ENCODE measurements at places on chromosomes 7 and 10.
A peak's percentile ranks its signal among the peaks of the same experiment; 100 is the strongest.

DNA sequence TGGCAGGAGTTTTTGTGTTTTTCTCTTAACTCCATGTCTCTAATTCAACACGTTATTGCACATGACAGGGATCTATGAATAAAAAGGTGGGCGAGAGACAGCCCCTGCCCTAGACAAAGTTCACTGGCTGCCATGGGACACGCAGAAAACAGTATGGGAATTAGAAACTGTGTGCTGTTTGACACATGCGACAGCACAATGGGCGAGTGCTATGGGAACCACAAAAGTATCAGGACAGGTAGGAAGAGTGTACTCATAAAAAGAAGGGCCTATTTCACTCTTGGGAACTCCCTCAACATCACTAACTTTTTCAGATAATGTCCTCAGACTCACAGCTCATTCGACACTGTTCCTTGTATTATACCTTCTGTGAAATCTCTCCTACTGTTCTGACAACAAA is 45.7 kb downstream of the MINDY3 start:
- DNase-seq = no peak

DNA sequence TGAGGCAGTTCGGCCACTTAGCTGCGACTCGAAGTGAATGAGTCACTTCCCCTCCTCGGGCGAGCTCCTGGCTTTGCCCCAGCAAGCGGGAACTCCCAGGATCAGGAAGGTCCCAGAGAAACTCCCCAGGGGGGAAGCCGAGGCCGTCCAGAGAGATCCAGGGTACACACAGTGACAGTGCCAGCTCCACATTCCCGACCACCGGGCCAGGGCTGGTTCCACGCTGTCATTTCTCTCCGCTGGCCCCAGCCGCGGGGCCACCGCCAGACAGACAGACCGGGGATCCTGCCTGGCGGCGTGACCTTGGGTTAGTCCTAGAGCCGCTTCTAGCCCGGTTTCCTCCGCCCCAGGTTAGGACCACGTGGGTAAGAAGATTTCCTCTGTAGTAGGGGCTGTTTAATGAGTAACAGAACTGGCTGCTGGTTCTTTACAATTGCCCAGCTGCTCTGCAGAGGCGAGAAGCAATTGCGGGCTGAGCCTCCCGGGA is 463 bp upstream of the UPP1 start:
- DNase-seq = no peak

GRCh38 chr10:24415455-24416125 is 206.7 kb downstream of the KIAA1217 start:
- no peak for DNase-seq

DNA sequence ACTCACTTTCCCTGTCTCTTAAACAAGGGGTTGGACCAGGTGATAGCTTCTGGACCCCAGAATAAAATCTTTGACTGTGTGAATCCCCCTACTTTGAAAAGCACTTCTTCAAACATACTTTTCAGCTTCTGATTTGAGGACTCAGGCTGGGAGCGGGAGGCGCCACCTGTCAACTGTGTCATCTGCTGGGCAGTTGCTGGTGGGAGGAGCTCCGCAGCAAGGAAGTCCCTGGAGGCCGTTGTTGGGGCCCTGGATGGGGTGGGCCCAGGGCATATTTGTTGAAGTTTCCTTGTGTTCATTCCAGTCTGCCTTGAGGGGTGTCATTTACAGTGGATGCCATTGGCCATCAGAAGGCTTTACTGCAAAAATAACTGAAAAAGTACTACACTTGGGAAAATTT is 197.7 kb downstream of the CCDC3 start:
- DNase-seq = no peak

DNA sequence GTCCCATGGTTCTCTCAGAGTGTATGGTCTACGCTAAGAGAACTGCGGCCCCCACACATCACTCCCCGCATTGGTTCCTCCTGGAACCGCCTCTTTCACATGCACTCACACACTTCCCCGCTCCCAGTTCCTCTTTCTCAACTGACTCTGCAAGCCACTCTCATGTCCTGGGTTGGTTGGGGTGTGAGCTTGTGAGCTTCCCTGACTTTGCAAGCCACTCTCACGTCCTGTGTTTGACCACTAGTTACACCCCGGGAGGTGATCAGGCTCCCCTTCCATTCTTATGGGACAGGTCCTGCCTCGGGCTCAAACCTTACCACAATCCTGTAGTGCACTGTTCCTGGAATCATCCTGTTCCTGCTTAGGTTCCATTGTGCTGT is 105.0 kb downstream of the TRIM24 start:
- no peak for DNase-seq

DNA sequence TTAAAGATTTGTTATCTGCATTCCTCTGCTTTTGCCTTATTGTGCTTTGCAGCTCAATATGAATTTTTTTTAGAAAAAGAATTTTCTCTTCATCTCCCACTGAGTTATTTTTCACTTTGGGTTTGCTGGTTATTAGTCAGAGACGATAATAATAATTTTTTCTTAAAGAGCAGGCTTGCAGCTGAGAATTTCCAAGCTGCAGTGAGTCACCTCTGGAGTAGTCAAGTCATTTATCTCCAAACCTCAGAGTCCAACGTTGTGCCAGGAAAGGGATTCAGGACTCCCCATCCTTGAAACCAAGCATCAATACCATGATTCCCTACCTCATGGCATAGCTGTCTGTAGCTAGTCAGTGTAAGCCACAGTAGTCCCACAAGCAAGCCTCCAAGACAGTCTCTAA is 15.2 kb upstream of the EGR2 start:
- no peak for DNase-seq

- no peak for DNase-seq
Measured at GRCh38 chr10:126646110-126646509, 24.4 kb downstream of the C10orf90 start.

- DNase-seq = no peak
Measured at GRCh38 chr7:158453663-158454062, 134.0 kb downstream of the PTPRN2 start.

GRCh38 chr7:130793855-130794618 is 60.0 kb upstream of the KLF14 start:
- DNase-seq = no peak

- DNase-seq = no peak
Measured at GRCh38 chr7:44415047-44415446, 75.4 kb downstream of the NUDCD3 start.

DNA sequence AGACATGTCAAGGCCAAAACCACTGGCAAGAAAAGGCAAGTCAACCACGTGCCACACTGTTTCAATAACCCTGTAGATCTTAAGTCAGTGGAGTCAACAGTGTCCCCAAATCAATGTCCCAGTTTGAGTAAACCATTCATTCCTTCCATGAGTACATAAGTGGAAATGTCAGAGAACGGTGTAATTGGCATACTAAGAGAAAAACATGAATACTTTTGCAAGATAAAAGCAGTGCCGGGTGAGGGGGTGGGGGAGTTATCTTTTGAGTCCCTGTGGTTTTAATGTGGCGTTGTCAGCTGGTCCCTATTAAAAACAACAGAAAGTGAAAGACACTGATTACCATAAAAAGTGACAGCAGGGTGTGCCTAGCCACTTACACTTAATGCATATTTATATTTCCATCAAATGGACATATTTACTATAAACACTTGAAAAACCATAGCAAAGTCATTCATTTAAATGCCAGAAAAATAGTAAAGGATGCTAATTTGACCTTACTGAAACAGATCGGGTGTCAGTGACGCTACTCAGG is 37.8 kb downstream of the RSU1 start:
- DNase-seq = no peak

DNA sequence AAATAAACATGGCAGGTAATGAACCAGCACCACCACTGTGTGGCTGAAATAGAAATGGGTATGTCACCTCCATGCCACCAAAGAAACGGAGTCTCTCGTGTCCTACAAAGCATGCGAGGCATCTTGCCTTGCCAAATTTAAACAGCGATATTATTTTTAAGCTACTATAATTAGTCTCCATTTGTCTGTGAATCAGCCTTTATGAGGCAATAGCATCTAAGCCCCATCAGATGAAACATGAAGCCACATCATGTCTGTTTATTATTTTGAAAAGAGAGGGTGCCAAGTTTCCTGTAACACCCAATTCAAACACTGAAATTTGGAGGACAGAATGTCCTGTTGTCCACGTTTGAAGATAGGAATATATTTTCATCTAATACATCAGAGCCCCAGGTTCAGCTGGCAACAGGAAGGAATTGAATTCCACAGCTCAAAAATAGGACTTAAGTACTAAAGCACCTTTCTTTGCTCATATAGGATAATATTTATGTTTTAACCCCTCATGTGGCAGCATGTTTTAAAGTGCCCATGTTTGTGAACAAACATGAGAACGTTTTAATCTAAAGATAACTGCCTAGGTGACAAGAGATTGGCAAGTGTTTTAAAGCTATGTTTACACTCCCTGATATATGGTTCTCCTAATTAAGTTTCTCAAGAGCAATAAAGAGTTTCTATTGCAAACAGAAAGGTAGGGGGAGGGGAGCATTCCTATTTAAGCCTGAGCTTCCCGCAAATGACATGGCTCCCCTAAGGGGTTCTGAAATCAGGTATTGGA is 86.8 kb downstream of the SORBS1 start:
- DNase-seq = peak; percentile 4

DNA sequence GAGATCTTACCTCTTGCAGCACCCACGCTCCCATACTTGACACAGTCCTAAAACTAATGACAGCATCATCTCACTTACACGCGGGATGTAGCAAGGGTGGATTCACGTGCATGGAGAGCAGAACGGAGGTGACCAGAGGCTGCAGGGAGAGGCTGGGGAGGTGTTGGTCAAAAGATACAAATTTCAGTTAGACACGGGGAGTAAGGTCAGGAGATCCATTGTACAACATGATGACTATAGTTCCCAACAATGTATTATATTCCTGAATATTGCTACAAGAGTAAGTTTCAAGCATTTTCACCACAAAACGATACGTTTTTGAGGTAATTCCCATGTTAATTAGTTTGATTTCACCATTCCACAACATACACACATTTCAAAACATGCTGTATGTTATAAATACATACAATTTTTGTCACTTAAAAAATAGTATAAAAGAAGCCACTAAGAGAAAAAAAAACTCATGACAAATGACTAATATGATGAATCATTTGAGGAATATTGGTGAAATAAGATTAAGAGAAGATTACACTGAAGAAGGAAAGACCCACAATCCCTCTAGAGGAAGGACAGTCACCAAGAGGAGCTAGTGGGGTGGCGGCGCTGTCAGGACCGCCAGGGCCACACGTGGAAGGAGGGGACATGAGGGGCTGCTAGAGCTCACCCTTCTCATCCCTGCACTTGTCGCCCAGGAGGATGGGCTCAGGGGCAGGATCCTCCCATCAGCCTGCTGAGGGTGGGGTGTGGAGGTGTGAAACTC is 49.4 kb upstream of the EGFR start:
- DNase-seq = no peak

- no peak for DNase-seq
Measured at GRCh38 chr7:18936265-18936664, 181.2 kb downstream of the TWIST1 start.

DNA sequence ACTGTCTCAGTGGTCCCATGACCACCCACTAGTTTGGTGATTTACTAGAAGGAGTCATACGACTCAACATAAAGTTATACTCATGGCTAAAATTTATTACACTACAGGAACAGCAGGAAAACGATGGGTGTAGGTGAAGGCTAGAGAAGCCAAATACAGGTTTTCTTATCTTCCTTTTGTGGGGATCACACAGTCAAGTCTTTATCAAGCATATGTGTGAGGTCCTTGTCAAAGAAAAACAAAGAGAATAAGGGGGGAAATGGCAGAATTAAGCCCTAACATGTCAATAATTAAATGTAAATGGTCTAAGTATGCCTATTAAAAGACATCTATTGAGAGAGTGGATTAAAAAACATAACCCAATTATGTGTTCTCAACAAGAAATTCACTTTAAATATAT is 47.8 kb upstream of the UBN2 start:
- no peak for DNase-seq

DNA sequence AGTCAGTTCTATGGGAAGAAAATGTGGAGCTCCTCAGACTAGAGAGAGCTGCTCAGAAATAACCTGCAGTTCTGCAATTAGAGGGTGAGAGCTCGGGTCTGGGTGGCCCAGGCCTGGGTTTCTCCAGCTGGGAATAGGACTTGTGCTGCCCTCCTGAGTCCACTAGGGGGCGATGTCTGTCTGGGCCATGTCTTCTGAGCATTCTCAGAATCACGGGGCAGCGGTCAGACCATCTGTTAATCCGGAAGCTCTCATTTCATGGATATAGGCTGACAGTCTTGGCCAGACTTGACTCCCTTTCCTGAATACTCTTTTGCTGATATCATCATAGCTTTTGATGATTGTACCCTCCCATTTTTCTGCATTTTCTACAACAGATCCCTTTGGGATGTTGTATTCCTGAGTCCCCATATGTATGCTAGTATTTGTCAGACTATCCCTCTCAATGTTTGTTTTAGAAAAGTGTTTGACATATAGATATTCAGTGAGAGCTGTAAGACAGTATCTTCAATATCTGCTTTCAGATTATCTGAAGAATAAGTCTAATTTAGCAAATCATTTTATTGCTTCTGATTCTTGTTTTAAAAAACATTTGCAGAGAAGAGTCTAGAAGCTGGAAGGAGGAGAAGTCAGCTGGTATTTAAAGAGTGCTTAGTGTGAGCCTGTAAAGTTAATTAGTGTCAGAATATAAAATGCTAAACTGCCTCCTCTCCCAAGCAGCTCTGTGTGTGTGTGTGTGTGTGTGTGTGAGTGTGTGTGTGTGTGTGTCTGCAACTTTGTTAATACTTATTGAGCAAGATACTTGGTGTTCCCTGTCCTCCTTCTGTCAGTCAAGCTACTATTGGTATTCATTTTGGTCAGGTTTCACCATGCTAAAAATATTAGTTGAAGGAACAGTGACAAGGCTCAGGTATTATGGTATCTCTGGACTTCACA is 38.0 kb downstream of the STARD3NL start:
- DNase-seq = peak; percentile 42

DNA sequence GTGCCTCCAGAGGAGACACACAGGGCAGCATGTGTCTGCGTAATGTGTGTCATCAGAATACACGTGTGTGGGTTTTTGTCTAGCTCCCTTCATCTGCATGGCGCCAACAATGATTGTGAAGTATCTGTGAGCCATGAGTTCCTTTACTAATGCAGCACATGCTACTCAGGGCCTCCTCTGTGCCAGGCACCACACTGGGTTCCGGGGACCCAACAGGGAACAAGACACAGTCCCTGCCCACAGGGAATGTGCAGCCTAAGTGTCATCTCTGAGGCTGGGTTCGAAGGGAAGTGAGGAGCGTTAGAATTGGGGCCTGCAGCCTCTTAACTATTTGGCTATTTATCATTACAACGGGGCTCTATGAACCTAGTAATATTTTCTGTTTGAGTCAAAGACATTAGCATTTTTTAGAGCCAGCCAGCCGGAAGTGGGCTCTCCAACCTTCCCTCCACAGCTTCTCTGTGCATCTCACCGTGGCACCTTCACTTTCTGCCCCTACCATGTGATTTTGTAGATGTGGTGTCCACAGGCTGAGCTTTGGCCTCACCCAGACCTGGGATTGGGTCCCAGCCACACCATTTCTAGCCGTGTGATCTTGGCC is 43.9 kb upstream of the SRGN start:
- DNase-seq = no peak

- no peak for DNase-seq
Measured at GRCh38 chr7:33250421-33250871, 121.1 kb downstream of the BBS9 start.
